T47D (cell line): ENCODE measurements at places on chromosomes 7 and 10.

DNA sequence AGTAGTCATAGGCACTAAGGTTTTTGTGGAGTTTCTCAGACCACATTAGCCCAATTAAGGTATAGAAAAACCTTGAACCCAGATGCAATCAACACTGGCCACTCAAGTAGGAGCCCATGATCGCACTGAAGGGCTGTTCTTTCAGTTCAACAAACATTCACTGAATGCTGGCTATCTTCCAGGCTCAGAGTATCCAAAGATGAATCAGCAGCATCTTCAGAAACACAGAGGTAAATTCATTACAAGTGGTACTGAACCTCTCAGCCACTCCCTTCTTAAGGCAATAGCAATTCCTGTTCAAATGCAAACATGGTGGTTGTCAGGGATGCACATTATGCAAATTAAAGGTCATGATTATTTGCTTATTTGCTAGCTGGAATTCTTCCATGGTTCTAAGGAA is 17.1 kb downstream of the KCNK18 start:
- no peak for DNase-seq

GRCh38 chr7:94701555-94701973 is 45.6 kb upstream of the SGCE start:
- peak; percentile 56 for DNase-seq

DNA sequence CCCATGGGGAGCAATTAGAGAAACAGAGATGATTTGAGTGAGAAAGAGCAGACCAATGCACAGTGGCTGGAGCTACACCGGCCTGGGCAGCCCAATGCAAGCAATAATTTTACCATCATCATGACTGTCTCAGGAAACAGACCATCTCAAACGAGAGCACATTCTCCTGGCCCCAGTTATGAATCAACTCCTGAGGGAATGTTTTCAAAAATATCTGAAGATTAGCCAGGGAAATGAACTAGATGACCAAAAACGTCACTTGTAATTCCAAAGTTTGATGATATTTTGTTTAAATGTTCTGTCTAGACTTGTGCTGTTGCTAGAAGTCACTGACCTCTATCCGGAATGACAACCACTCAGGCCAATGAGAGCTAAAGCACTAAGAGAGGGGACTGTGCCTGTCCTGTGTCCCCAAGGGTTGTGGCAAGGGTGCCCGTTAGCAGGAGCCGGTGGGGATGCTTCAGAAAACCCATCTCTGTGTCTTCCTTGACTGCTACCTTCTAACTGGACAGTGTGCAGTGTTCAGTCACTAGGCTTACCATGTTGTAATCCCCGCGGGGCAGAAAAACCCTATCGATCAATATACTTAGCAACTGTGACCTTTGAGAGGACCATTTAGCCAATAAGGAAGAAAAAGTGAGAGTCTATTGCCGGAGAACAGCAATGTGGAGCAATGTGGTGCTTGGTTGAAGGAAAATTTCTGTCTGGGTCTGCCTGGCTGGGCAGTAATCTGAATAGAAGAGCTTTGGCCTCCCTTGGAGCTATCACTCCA is 202.4 kb downstream of the ADAM12 start:
- no peak for DNase-seq

DNA sequence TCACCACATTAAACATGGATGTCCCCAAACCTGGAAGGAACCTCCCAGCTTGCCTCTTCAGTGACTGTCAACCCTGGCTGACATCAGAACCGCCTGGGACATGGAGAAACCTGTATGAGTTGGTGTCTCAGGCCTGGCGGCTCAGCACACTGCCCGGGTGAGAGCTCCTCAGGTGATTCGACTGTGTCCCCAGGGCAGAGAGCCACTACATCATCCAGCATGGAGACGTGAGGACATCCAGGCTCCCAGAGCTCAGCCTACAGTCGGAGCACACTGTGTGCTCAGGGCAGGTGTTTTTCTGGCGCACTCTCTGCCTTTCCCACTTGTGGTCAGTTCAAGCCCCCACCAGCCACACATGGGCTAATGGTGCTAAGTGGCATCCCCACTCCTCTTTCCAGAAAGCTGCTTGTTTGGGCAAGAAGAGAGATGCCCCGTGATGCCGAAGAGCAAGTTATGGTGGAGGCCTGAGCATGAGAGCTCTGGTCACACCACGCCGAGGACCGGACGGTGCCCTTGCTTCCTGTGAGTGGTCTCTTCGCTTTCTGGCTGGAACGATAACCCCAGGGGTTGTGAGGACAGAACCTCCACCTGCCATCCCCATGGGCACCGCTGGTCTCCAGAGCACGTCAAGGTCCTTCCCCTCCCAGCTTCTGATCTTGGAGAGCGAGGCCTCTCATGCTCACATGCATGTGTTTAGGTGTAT is 38.5 kb downstream of the AMZ1 start:
- no peak for DNase-seq

DNA sequence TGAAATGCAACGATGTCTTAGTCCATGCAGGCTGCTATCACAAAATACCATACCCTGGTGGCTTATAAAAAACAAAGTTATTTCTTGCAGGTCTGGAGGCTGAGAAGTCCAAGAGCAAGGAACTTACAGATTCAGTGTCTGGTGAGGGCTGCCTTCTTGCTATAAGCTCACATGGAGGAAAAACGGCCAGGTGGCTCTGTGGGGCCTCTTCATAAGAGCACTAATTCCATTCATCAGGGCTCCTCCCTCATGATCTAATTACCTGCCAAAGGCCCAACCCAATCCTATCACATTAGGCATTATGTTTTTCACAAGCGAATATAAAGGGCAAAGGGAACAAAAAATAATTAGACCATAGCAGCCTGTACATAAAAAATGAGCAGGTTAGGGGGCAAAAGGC is 35.4 kb downstream of the PAPSS2 start:
- DNase-seq = no peak
